ENCODE measurements at places on chromosomes 5 and 9. TPM values are rescaled to one million over a fixed set of nuclear protein-coding genes. Genes with fewer than 3 reads are reported as not detected.

DNA sequence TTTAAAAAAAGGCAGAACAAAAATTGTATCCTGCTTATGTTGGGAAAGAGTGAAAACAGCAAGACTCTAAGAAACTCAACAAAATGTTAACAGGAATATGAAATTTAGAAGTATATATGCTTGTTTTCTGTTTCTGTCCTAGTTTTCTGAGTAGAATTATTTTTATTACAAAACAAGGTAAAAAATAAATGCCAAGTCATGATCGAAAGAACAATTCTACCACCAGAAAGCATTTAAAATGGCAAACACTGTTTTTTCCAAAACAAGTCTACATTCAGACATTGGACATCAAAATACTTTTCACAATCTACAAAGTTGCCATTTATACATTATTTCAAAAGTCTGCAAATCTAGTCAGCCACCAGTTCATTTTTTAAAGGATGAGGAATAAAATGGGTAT lies 102.6 kb downstream of the TLE1 start:
- no peak overlapping the region for H3K4me3 ChIP-seq
- H3K4me1 ChIP-seq, result no peaks in the 10 kb centered on the region
- no peak overlapping the region for H3K27ac ChIP-seq
- no peaks in the 10 kb centered on the region for H3K27me3 ChIP-seq
- DNase-seq, result no peak

DNA sequence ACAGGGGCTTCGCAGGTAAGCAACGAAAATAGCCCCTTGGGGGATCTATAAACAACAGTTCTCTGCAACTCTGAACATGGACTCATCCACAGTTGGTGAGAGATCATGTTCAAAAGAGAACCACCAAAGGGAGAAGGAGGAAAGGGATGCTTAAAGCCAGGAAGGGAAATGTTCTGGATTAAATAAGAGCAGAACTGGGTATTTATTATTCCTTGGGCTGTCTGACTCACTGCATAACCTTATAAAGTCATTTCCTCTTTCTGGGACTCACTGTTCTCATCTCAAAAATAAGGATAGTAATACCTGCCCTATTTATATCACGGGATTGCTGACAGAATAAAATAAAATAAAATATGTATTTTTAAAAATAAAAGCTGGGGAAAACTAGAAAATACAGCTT lies 11.2 kb upstream of the MARCHF3 start:
- DNase-seq, result no peak
- H3K27me3 ChIP-seq, result no peaks in the 10 kb centered on the region
- no peak overlapping the region for H3K4me3 ChIP-seq
- no peak overlapping the region for H3K27ac ChIP-seq

- H3K27ac ChIP-seq, result peak overlapping the region; percentile 100
- no peaks in the 10 kb centered on the region for H3K4me1 ChIP-seq
- H3K36me3 ChIP-seq, result no peaks in the 10 kb centered on the region
- no peak overlapping the region for H3K4me3 ChIP-seq
Observed at GRCh38 chr5:140109018-140109758, 4.7 kb upstream of the PURA start.

- H3K27me3 ChIP-seq, result no peaks in the 10 kb centered on the region
- no peaks in the 10 kb centered on the region for H3K4me1 ChIP-seq
- H3K4me3 ChIP-seq, result no peak overlapping the region
- DNase-seq, result no peak
Observed at GRCh38 chr5:72112389-72112788, 5.1 kb downstream of the MAP1B start.

Gene SPINK4
- not detected for total RNA-seq

Gene OMD
- total RNA-seq, result 3.2 TPM

DNA sequence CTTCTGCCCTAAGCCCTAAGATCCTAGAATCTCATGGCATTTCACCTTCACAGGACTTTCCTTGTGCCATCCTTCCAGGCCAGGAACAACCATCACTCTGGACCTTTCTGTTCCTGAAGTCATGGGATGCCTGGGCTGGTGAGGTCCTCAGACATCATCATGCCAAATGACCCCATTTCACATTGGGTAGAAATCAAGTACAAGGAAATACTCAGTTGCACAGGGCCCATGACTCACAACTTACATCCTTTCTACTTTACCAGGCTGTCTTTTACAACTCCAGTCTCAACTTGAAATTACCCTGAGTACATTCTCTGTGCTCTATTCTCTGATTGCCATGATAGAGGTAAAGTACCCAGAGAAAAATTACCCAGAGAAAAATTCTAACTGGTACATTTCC lies 167.1 kb downstream of the PIK3R1 start:
- no peaks in the 10 kb centered on the region for H3K36me3 ChIP-seq
- no peaks in the 10 kb centered on the region for H3K27me3 ChIP-seq
- no peak for DNase-seq
- H3K4me3 ChIP-seq, result no peak overlapping the region
- H3K4me1 ChIP-seq, result no peaks in the 10 kb centered on the region

Gene PNPLA7
- total RNA-seq, result 9.6 TPM

DNA sequence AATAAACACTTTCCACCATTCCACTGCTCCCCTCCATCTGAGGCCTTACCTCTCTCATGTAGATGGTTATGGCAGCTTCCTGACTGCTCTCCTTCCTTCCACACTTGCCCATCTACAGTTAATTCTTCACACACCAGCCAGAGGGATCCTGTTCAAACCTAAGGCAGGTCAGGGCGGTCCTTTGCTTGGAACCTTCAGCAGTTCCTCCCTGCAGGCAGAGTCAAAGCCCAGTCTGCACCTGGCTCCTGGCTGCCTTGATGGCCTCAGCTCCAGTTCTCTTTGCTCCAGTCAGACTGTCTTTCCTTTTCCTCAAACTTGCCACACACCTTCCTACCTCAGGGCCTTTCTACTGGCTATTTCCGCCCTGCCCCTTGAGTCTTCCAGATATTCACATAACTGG lies 30.2 kb upstream of the NR3C1 start:
- H3K4me3 ChIP-seq, result no peak overlapping the region
- H3K27me3 ChIP-seq, result no peaks in the 10 kb centered on the region
- peaks cover 2% of the 10 kb centered on the region for H3K4me1 ChIP-seq
- no peak for DNase-seq
- H3K36me3 ChIP-seq, result no peaks in the 10 kb centered on the region
- no peak overlapping the region for H3K27ac ChIP-seq

Gene PCDHGA12
- 4.0 TPM for total RNA-seq

Gene SMIM33
- 0.13 TPM for total RNA-seq

DNA sequence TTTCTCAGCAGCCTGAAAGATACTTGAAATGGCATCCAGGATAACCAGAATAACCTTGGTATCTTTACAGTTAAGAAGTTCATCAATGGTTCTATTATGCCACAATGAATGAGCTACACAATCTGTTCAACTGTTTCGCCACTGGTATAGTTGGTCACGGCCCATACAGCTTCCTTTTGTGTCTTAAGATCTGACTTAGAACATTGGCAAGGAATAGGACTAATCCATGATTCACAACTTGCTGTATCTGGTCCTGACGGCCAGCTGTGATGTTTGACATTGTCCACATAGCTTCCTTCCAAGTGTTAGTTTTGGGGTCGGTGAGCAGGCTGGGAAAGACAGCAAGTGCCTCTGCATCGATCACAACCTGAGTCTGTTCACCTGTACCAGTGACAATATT lies 113.3 kb upstream of the RAD23B start:
- no peak for DNase-seq
- no peaks in the 10 kb centered on the region for H3K4me1 ChIP-seq
- H3K27me3 ChIP-seq, result no peaks in the 10 kb centered on the region
- H3K4me3 ChIP-seq, result no peak overlapping the region
- H3K36me3 ChIP-seq, result no peaks in the 10 kb centered on the region
- H3K27ac ChIP-seq, result no peak overlapping the region

GRCh38 chr5:121762426-121762825 lies 89.3 kb upstream of the FTMT start:
- H3K4me3 ChIP-seq, result no peak overlapping the region
- DNase-seq, result no peak
- no peak overlapping the region for H3K27ac ChIP-seq
- no peaks in the 10 kb centered on the region for H3K27me3 ChIP-seq

- H3K4me1 ChIP-seq, result no peaks in the 10 kb centered on the region
- DNase-seq, result no peak
- no peaks in the 10 kb centered on the region for H3K27me3 ChIP-seq
- no peak overlapping the region for H3K4me3 ChIP-seq
- no peak overlapping the region for H3K27ac ChIP-seq
Observed at GRCh38 chr5:122559676-122560075, 215.2 kb upstream of the SNX2 start.

Gene ORM2
- not detected for total RNA-seq

- no peak for DNase-seq
- no peaks in the 10 kb centered on the region for H3K36me3 ChIP-seq
- H3K27me3 ChIP-seq, result no peaks in the 10 kb centered on the region
Observed at GRCh38 chr5:69212022-69212421, 22.6 kb downstream of the CENPH start.

- H3K4me1 ChIP-seq, result peaks cover 2% of the 10 kb centered on the region
- peak; percentile 99 for DNase-seq
- H3K36me3 ChIP-seq, result no peaks in the 10 kb centered on the region
- no peaks in the 10 kb centered on the region for H3K27me3 ChIP-seq
- H3K27ac ChIP-seq, result peak within 1 kb of the TSS; percentile 96
Observed at GRCh38 chr9:33167084-33167971, at the start of gene B4GALT1. Gene B4GALT1 (minus strand): TSS chr9:33167336. CDS start chr9:33167169, 167 bp downstream.

DNA sequence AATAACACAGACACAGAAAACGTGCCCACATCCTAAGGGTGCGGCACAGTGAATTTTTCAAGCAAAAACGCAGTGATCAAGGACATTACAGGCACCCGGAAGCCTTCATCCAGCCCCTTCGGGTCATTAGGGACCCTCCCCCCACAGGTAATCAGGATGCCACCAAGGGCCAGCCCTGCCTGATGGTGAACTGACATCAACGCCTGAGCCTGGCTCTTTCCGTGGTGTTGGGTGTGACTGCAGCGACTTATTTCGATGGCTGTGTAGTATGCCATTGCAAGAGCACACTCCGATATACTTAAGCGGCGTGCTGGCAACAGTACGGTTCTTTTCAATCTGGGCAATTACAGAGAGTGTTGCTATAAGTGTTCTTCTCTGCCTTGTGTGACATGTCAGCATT lies 310.0 kb upstream of the IRX1 start:
- H3K4me3 ChIP-seq, result no peak overlapping the region
- no peaks in the 10 kb centered on the region for H3K36me3 ChIP-seq
- DNase-seq, result no peak
- H3K27ac ChIP-seq, result no peak overlapping the region
- H3K27me3 ChIP-seq, result no peaks in the 10 kb centered on the region
- H3K4me1 ChIP-seq, result no peaks in the 10 kb centered on the region

- no peaks in the 10 kb centered on the region for H3K4me1 ChIP-seq
- H3K36me3 ChIP-seq, result no peaks in the 10 kb centered on the region
- no peak overlapping the region for H3K27ac ChIP-seq
- no peak for DNase-seq
Observed at GRCh38 chr5:58074222-58074621, 385.7 kb downstream of the PLK2 start.

DNA sequence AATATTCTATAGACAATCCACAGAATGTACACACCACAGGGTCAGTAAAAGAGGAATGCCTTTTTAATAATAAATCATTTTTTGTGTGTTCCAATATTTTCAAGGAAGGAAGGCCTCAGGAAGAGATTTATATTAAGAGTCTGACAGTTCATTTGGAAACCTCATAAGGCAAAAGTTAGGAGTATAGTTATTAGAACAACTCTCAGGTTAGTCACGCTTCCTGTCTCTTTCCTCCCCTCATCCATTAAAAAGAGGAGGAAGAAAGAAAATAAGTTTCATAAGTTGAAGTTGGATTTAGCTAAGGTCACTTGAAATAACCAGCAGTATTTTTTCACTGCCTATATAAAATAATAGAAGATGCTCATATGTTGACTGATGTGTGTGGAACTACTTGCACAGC lies 863.2 kb downstream of the PTPRD start:
- no peak overlapping the region for H3K27ac ChIP-seq
- H3K4me3 ChIP-seq, result no peak overlapping the region
- peaks cover 14% of the 10 kb centered on the region for H3K4me1 ChIP-seq
- H3K27me3 ChIP-seq, result no peaks in the 10 kb centered on the region
- H3K36me3 ChIP-seq, result no peaks in the 10 kb centered on the region

Gene OGN
- 3.8 TPM for total RNA-seq

Gene TYRP1
- total RNA-seq, result 0.41 TPM

Gene BHMT2
- total RNA-seq, result 54.8 TPM
